ENCODE measurements at places on chromosomes 12 and 14.

- no peak for DNase-seq
Measured at GRCh38 chr12:47190905-47191304, 111.1 kb upstream of the AMIGO2 start.

- peak; percentile 22 for DNase-seq
Measured at GRCh38 chr12:121799156-121799841, 4.5 kb upstream of the SETD1B start.

DNA sequence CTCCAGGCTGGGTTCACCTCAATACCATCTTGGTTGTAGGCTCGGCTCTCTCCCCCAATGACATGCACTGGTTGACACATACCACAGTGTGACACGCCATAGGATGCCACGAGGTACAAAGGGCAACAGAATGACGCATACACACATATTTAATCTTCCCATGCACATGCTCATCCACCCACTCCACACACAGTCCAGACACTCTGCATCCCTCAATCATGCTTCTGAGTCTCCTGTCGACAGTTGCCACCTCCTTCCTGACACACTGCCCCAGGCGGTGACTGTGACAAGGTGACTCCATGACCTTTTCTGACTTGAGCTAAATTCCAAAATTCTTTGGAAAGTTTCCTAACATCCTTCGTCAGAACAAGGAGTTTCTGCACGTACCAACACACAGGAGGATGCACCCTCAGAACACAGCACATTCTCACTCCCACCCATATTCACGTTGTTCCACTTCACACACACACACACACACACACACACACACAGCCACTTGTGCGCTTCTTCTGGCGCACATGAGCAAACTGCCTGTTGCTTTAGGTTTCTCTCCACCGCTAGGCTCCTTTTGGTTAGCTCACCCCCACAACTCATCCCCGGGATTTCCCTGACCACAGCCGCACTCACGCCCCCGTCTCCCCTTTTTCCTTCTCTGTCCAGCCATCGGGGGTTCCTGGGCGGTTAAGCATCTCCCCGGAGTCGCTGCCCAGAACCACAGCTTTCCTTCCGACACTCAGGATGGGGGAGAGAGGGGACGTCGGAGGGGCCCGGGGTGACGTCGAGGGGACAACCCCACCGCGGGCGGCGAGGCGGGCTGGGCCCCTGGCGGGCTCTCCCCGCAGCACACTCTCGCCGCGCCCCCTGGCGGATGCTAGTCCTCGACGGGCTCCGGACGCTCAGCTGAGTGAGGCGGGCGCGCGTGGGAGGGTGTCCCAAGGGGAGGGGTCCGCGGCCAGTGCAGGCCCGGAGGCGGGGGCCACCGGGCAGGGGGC lies 536 bp upstream of the WNT1 start:
- DNase-seq, result peak; percentile 40

DNA sequence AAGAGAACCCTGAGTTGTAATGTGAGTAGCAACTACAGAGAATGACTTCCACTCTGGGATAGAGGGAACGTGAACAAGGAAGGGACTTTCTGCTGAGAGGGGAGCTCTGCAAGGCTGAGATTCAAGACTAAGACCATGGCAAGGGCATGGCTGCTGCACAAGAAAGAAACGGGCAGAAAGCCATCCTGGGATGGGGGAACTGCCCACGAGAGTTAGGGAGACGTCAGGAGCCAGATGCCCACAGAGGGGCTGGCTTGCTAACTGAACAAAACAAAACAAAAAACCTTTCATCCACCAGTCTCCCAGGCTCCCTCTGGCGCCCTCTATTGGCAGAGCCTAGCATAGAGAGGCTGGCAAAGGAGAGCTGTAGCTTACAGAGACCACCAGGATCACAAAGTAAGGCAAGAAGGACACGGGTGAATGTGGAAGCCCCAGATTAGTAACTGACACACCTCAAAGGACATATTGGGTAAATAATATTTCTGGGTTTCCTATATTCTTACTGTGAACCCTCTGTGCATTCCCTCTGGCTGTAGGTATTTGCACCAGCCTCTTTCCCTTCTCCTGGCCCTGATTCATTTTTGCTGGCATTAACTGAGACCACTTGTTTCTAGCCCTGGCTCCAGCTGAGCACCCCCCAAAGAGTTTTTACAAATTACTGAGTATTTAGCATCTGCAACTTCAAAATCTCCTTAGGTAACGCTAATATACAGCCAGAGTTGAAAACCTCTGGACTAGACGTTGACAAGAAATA lies 338.3 kb downstream of the EMP1 start:
- peak; percentile 1 for DNase-seq

- DNase-seq, result no peak
Measured at GRCh38 chr14:54928216-54928615, 25.6 kb upstream of the GCH1 start.

- DNase-seq, result no peak
Measured at GRCh38 chr12:83920821-83921547, 991.6 kb downstream of the SLC6A15 start.

DNA sequence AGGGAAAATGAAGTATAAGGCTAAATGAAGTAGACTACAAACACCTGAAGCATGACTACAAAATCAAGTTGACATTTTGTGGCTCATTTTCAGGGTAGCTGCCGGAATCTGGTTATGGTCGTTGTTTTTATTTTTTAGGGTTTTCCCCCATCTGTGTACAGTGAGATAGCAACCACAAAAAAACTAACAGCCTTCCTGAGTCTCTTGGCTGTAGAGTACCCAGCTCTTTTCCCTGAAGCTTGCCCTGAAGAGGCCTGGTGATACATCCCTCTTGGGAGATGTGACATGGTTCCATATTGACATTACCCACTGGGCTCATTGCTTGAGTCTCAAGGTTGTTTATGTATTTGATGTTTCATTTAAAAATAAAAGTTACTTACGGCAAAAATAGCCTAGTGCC lies 424.0 kb downstream of the ZFP36L1 start:
- no peak for DNase-seq

DNA sequence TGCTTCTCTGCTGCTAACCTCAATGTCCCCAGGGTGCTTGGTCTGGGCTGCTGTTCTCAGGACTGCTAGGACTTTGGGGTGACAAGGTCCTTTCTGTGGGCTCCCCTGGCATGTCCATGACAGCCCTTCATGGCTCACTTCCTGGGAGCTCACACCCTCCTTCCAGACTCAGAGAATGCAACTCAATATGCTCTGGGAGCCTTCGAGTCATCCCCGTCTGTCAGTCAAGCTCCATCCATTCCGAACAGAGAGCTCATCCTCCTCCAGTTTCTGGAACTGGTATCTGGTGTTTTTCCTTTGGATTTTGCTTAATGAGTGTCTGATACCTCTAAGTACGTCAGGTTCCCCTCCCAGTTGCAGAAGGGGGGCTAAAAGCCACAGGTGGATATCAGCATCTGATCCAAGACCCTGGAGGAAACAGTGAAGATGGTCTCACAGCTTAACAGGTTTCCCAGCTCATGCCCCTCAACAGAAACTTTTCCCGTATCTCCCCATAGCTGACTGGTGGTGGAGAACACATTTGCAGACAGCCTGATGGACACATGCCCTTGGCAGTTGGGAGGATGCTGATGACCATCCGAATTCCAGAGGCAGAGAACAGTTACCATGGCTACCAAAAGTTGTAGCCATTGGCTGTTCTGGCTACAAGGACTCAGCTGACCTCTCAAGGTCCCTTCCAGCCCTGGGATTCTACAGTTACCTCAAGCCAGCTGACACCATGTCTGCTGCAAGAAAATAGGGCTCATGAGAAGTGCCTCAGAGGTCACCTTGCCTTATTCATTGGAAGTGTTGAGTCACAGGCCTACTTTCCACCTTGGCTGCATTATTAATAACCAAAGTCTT lies 9.5 kb upstream of the RAB35 start:
- no peak for DNase-seq

All from GDM1 (cell line).